ENCODE measurements at places on chromosomes 1 and 21.

DNA sequence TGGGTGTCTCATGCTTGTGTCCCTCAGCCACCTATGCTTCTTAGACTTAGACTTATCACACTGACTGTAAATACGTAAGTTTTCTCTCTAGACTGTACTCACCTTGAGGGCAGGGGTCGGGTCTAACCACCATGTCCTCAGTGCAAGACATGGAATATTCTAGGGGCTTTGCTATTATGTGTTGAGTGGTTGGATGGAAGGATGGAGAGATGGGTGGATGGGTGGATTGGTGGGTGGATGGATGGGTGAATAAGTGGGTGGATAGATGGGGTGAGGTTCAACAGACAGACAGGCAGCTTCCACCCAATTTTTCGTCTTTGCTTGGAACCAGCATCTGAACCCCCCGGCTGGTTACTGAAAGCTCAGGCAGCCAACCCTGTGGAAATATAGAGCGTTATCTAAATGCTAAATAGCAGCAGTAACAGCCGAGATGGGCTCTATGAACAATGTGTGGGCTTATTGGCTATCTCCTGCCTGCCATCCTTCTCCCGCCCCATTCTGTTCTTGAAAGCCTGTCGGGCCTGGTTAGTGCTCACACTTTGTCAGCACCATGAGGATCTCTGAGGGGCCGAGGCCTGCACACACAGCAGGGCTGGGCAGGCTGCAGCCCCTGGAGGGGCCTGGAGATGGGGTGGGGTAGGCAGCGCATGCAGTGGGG is 130.7 kb downstream of the ACTL8 start:
- DNase-seq: no peak

- DNase-seq: no peak
Observed at GRCh38 chr1:59008599-59009347, 224.9 kb upstream of the JUN start.

DNA sequence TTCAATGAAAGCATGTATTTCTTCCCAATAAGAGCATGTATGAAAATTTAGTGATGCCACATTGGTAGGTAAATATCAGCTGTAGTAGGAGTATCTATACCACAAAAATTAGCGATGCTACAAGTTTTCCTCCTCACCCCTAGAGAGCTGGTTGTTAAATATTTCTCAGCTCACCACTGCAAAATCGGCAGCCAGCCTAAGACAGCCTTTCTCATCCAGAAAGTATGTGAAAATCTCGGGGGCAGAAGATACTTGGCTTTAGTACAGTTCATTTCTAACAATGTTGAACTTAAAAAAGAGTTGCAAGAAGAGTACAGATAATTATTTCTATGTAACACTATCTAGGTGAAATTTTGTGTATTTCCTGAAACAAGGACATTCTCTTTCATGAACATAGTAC is 235.4 kb downstream of the TPR start:
- DNase-seq: peak; percentile 73

- DNase-seq: peak; percentile 97
Observed at GRCh38 chr21:42097860-42098454, 26.8 kb downstream of the UMODL1 start.

GRCh38 chr1:181469829-181470228 is 13.5 kb upstream of the CACNA1E start:
- peak; percentile 69 for DNase-seq

GRCh38 chr1:53811414-53811851 is 26.7 kb downstream of the NDC1 start:
- DNase-seq: no peak

- DNase-seq: no peak
Observed at GRCh38 chr21:18908641-18909040, 505.1 kb upstream of the TMPRSS15 start.

DNA sequence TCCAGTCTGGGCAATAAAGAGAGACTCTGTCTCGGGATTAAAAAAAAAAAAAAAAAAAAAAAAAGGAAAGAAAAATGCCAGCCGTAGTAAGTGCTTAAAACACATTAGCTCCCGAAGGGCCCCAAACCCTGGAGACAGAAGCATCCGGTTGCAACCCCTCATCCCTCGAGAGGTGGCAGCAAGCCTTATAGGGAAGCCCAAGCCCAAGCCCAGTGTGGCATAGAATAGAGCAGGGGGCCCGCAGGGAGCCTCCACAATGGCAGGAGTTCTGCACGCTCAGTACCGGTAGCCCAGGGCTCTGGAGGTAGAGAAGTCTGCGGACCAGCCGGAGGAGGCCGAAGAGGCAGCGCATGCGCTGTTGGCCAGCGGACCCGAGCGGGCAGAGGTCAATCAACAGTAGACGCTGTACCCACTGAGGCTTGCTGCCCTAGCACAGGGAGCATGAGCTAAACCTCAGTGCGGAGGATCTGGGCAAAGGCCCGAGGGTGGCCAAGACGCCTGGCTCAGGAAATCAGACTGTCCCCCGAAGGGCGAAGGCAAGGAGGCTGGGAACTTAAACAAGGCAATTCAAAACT is 34.1 kb upstream of the C1orf198 start:
- no peak for DNase-seq

DNA sequence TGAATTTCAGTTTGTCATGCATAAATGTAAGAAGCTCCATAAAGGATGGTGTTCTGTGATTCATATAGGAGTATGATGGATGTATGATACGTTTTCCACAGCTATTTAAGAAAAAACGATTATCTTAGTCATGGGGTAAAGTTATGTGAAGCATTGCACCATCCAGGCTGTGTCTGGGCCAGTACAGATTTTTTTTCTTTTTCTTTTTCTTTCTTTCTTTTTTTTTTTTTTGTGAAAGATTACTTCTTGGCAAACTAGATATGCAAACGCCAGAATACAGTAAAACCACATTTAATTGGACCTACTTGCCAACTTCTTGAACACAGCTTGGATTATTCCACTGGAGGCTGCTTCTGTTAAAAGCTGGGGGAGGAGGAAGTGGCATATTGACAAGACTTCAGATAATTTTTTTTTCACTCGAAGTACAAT is 14.9 kb downstream of the ZBTB18 start:
- DNase-seq: peak; percentile 72

DNA sequence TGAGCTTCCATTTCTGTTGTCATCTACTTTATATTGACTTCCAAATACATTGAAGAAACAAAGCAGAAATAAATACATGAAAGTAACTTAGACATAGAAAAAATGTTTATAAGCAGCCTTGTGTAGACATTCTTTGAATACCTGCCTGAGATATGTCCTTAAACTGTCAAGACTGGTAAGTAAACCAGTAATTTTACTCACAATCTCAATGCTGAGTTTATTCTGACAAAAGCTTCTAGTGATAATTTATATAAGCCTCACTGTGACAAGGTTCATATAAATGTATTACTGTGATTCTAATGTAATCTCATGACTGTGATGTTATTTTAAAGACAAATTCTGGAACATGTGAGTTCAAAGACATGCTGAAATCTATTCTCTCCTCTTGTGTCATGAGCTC is 516.7 kb upstream of the B3GALT2 start:
- DNase-seq: peak; percentile 4

- peak; percentile 32 for DNase-seq
Observed at GRCh38 chr1:98556521-98557158, 104.9 kb upstream of the SNX7 start.
